Effector memory CD8-positive, alpha-beta T cell (primary cell): ENCODE measurements at places on chromosomes 2 and 18.

DNA sequence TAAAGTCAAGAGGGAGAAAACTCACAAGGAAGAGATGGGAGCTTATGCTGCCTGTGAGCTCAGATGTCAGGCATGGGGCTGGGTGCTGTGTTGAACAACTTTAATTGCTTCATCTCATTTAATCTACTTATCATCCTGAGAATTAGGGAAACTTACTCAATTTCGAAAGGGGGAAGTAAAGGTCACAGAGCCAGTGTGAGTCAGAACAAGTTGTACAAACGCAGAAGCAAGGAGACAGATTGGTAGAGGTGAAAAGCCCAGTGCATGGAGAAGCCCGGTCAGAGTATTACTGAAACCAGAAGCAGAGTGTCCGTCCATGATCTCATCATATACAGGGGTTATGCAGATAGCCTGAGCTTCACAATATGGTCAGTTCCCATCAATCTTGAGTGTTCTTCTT is 281.1 kb upstream of the POU3F3 start:
- DNase-seq: no peak

DNA sequence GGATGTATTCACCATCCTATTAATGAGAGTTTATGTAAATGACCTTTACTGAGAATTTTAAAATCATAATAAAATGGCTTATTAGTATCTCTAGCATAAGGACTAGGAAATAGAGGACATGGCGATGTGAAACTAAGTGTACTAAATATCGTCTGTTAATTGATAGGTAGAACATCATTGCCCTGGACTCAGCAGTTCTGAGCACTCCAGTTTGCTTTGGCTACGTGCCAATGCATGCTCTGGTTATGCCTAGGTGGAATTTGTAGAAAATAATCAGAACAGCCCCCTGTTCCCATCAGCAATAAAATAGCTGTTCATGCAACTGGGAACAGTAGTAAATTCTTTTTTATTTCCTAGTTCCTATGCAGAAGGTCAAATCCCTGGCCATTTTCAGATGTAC is 247.8 kb downstream of the DOK6 start:
- no peak for DNase-seq

GRCh38 chr2:24409700-24410556 is 49.6 kb upstream of the ITSN2 start:
- peak; percentile 44 for DNase-seq

GRCh38 chr2:224031358-224031970 is 7.6 kb downstream of the SERPINE2 start:
- no peak for DNase-seq
